ENCODE measurements at places on chromosomes 3 and 15.

DNA sequence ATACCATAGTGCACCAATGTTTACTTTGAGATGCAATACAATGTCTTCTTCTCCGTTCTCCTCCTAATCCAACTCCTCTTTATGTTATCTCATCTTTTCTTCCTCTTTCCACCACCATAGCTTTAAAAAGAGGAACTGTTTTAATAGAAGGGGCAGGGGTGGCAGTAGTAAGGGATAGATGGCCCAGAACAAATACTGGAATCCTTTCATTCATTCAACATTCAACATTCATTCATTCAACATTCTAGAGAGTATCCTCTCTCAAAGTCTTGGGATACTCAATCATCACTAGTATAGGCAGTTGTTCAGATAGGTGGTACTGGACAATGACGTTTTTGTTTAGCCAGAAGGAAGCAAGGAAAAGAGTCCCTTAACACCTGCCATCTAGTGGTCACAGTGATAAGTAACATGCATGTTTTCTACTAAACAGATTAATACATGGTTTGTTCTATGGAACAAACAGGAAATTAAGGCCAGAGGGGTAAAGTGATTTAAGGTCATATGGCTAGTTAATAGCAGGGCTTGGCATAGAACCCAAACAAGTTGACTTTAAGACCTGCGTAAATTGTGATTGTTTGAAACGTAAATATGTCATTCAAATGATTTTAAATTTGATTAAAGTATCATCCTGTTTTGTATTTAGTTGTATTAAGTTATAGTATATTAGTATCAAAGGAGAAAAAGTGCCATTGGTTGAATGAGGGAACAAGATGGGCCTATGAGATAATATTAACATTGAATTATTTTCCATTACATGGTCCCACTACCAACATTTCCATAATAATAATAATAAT is 26.9 kb upstream of the EHHADH start:
- H3K4me3 ChIP-seq, result no peak overlapping the region
- H3K27ac ChIP-seq, result no peak overlapping the region
- peaks cover 38% of the 10 kb centered on the region for H3K36me3 ChIP-seq
- peaks cover 46% of the 10 kb centered on the region for H3K27me3 ChIP-seq

DNA sequence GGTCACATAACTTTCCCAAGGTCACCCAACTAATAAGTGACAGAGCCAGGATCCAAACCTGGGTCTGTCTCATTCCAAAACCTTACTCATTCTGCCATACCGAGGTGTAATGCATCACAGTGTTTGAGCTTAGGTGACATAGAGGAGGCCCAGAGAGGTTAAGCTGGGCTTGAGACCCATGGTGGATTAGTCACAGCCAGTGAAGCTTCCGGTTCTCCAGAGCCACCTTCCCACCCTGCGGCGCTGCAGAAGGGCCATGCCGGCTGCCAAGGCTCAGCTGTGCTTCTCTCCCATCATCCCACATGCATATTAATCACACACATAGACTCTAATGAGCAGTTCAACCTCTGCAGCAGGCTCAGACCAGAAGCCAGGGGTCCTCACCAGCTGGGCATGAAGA is 42.2 kb downstream of the SPSB4 start:
- H3K4me1 ChIP-seq, result no peaks in the 10 kb centered on the region
- no peak overlapping the region for H3K4me3 ChIP-seq
- H3K27ac ChIP-seq, result no peak overlapping the region
- H3K36me3 ChIP-seq, result no peaks in the 10 kb centered on the region
- H3K27me3 ChIP-seq, result peaks cover 22% of the 10 kb centered on the region

GRCh38 chr15:61175024-61175423 is 54.1 kb downstream of the RORA start:
- no peak for DNase-seq
- H3K36me3 ChIP-seq, result no peaks in the 10 kb centered on the region
- peaks cover 7% of the 10 kb centered on the region for H3K4me1 ChIP-seq
- H3K27me3 ChIP-seq, result peaks cover 16% of the 10 kb centered on the region
- H3K4me3 ChIP-seq, result no peak overlapping the region
- H3K27ac ChIP-seq, result no peak overlapping the region

DNA sequence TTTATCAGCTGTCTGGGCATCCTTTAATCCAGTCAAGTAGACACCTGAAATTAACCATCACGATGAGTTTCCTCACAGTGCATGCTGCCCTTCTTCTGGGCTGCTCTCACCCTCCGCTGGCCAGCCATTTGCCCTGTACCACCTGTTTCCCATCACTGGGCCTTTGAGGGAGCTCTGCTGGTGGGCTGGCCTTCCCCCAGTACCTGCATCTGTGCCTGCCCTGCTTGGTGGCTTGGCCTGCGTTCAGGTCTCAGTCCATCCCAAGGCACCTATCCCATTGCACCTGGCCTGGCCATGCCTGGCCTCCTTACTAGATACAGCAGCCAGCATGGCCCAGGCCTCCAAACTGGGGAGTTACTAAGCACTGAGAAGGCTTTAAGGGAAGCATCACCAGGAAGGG is 413.2 kb downstream of the NTRK3 start:
- no peaks in the 10 kb centered on the region for H3K4me1 ChIP-seq
- H3K4me3 ChIP-seq, result no peak overlapping the region
- no peaks in the 10 kb centered on the region for H3K27me3 ChIP-seq
- H3K36me3 ChIP-seq, result no peaks in the 10 kb centered on the region
- DNase-seq, result no peak

DNA sequence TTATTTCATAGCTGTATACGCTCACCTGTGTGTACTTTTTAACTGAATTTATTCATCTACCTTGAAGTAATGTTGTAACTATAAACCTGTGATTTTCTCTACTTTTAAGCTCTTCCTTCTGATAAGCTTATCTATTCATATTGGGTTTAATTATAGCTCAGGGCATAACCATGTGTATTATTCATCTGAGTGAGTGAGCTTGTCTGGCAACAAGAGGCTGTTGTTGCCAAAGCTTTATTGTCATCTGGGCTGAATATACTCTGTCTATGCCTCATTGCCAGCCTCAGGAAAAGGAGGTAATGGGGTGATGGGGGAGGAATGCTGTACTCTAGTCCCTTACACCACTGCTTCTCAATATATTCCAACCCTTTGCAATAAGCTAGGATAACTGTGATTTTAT is 292.4 kb downstream of the UBE2E2 start:
- peaks cover 7% of the 10 kb centered on the region for H3K36me3 ChIP-seq
- no peak overlapping the region for H3K4me3 ChIP-seq
- no peaks in the 10 kb centered on the region for H3K27me3 ChIP-seq
- no peak for DNase-seq
- peaks cover 45% of the 10 kb centered on the region for H3K4me1 ChIP-seq

- no peaks in the 10 kb centered on the region for H3K4me1 ChIP-seq
- H3K27me3 ChIP-seq, result peaks cover 15% of the 10 kb centered on the region
- no peak overlapping the region for H3K4me3 ChIP-seq
- DNase-seq, result no peak
Observed at GRCh38 chr15:51205050-51205975, 110.6 kb upstream of the TNFAIP8L3 start.

DNA sequence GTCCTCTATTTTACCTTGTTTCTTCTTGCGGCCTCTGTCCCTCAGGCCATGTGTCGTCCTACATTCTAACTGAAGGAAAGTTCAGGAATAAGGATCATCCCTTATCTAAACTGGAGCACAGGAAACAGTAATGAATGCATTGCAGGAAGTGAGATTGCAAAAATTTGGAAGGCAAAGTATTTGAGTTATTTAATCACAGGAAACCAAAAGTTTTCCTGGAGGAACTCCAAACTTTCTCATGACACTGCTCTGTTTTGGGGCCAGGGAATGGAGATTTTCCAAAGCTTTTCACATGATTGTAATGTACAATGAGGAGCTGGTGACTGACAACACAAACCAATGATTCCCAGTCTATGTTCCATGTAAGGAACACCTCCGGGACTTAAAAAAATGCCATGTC is 57.8 kb upstream of the PLSCR4 start:
- no peaks in the 10 kb centered on the region for H3K4me1 ChIP-seq
- DNase-seq, result no peak
- H3K27me3 ChIP-seq, result no peaks in the 10 kb centered on the region

DNA sequence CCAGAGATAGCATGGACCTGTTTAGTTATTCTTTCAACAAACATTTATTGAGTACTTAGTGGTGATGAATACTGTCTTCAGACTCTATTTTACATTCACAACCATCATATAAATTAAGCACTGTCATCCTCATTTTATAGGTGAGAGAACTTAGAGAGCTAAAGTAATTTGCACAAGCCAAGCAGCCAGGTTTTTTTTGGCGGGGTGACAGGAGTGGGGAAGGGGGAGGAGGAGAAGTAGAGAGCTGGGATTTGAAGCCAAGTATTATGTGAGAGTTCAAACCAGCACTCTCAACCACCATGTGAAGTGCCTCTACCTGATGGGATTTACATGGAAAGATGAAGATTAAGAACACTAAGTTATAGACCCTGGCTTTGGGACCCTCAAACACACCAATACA is 547.4 kb upstream of the IL12A start:
- H3K4me1 ChIP-seq, result no peaks in the 10 kb centered on the region
- H3K27me3 ChIP-seq, result no peaks in the 10 kb centered on the region
- H3K4me3 ChIP-seq, result no peak overlapping the region
- no peak for DNase-seq
- H3K36me3 ChIP-seq, result no peaks in the 10 kb centered on the region

DNA sequence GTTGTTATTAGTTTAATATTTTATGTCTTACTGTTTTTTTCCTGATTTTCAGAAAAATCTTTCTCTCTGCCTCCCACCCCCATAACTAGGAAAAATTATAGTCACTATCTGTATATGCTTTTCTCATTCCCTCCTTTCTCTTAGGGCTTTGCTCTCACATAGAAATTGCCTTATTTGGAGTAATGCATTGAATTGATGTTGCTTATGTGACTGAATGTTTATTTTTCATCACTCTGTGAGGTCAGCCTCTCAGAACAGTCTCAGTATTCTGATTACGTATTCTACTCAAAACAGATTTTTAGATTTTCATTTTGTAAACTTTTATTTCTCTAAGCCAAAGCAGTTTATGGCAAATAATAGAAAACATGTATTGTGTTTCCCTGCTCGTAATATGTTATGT is 121.0 kb downstream of the SLMAP start:
- H3K4me3 ChIP-seq, result no peak overlapping the region
- no peak overlapping the region for H3K27ac ChIP-seq
- H3K4me1 ChIP-seq, result no peaks in the 10 kb centered on the region
- no peaks in the 10 kb centered on the region for H3K36me3 ChIP-seq
- no peaks in the 10 kb centered on the region for H3K27me3 ChIP-seq

DNA sequence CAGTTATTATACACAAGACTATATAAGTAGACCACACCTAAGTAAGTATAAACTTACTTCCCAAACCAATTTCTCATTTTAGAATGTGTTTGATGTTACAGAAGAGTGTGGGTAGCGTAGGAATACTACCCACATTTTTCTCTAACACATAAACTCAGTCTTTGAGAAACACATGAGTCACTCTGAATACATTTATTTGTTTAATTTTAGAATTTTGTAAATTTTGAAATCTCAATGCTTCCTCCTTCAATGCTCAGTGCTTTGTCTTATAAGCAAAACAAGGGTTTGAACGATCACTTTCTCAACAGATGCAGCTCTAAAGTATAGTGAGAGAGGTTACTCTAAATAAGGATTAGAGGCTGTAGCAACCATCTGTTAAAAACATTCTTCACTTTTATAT is 700.8 kb downstream of the SI start:
- no peaks in the 10 kb centered on the region for H3K27me3 ChIP-seq
- DNase-seq, result no peak
- H3K4me3 ChIP-seq, result no peak overlapping the region
- no peak overlapping the region for H3K27ac ChIP-seq
- no peaks in the 10 kb centered on the region for H3K36me3 ChIP-seq
- no peaks in the 10 kb centered on the region for H3K4me1 ChIP-seq

DNA sequence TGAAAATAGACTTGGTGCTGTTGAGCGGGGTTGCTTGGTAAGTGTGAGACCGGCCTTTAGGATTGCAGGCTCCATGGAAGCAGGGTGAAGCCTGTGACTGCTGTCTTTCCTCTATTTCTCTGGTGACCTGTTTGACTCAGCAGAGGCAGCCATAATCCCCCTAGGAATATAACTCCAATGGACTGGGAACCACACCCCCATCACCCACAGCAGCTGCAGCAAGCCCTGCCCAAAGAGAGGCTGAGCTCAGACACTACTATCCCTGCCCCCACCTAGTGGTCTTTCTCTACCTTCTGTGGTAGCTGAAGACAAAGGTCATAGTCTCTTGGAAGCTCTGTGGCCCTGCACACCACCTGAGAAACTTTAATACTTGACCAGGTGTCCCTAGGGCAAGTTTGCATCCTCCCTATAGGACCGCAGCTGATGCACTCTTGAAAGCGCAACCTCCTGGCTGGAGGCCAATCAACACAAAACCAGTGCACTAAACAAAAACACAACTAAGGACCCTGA is 133.6 kb upstream of the MRPL3 start:
- no peaks in the 10 kb centered on the region for H3K36me3 ChIP-seq
- H3K4me1 ChIP-seq, result no peaks in the 10 kb centered on the region
- DNase-seq, result no peak
- no peaks in the 10 kb centered on the region for H3K27me3 ChIP-seq

- peaks cover 33% of the 10 kb centered on the region for H3K27me3 ChIP-seq
- H3K4me1 ChIP-seq, result no peaks in the 10 kb centered on the region
- H3K4me3 ChIP-seq, result no peak overlapping the region
- no peaks in the 10 kb centered on the region for H3K36me3 ChIP-seq
Observed at GRCh38 chr15:48924528-48925393, 39.0 kb downstream of the SHC4 start.

- H3K27me3 ChIP-seq, result peaks cover 50% of the 10 kb centered on the region
- H3K4me1 ChIP-seq, result peaks cover 34% of the 10 kb centered on the region
- DNase-seq, result no peak
- no peaks in the 10 kb centered on the region for H3K36me3 ChIP-seq
- H3K4me3 ChIP-seq, result no peak overlapping the region
Observed at GRCh38 chr15:70450142-70450443, 313.3 kb downstream of the UACA start.

DNA sequence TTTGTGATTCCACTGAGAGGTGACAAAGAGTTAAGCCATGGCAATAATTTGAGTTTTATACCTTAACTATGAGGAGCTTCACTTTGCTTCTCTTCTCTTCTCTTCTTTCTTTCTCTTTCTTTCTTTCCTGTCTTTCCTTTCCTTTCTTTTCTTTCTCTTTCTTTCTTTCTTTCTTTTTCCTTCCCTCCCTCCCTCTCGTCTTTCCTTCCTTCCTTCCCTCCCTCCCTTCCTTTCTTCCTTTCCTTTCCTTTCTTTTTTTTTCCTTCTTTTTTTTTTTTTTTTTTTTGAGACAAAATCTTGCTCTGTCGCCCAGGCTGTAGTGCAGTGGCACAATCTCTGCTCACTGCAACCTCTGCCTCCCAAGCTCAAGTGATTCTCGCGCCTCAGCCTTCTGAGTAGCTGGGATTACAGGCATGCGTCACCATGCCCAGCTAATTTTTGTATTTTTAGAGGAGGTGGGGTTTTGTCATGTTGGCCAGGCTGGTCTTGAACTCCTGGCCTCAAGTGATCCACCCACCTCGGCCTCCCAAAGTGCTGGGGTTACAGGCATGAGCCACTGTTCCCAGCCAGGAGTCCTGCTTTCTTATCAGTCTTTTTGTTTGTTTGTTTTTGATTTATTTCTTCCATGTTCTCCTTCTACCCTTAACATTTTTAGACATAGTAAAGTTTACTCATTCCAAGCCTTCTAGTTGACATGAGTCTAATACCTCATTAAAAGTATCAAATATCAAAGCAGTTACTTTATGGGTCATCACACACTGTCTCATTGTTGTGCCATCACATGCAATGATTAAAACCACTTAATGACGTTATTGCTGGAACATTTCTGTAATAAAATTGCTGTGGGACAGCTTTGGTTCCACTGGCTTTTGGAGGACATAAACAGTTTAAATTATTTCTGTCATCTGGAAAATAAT is 29.9 kb downstream of the SLC49A4 start:
- H3K27me3 ChIP-seq, result no peaks in the 10 kb centered on the region

GRCh38 chr3:64268926-64269325 is 43.7 kb upstream of the PRICKLE2 start:
- H3K4me1 ChIP-seq, result no peaks in the 10 kb centered on the region
- H3K27ac ChIP-seq, result no peak overlapping the region
- peaks cover 24% of the 10 kb centered on the region for H3K27me3 ChIP-seq
- H3K36me3 ChIP-seq, result no peaks in the 10 kb centered on the region
